ENCODE measurements at places on chromosomes 2 and 18.

- DNase-seq, result no peak
Observed at GRCh38 chr2:181779288-181780021, 99.1 kb upstream of the NEUROD1 start.

- DNase-seq, result peak; percentile 35
Observed at GRCh38 chr2:107717661-107718060, 109.0 kb upstream of the RGPD4 start.

- DNase-seq, result peak; percentile 21
Observed at GRCh38 chr18:49813069-49813318, 339 bp downstream of the ACAA2 start.

DNA sequence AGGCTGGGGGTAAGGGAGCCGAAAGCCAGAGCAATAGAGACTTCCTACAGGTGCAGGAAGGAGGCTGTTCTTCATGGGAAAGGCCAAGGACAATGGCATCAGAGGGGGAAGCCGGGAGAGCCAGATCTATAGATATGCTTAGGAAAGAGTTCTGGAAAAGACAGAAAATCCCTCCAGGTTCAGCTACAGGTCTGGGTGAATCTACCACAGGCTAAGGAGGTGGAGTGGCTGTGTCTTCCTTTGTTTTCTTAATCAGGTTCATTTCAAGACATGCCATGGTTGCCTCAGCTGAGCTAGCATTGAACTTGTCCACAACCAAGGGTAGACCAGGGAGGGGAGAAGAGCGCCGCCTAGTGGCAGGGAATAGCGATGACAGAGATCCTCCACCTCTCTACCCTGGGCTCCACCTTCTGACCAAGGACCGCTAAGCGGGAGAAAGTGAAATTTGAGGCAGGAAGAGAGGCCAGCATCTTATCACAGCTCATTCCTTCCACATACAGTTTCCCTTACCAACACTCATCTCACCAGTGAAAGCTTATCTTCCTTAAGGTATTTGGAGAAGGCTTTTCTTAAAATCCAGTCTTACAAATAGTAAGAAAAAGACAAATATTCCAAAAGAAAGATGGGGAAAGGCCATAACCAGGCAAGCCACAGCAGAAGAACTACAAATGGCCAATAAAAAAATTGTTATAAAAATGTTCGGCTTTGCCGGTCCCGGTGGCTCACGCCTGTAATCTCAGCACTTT, 74.2 kb downstream of the VIT start:
- peak; percentile 89 for DNase-seq

- DNase-seq, result no peak
Observed at GRCh38 chr2:38387887-38388286, 10.8 kb upstream of the ATL2 start.

GRCh38 chr2:125398738-125399524, 1257.0 kb upstream of the GYPC start:
- DNase-seq, result no peak
